SK-N-DZ (cell line): ENCODE measurements at places on chromosomes 16 and 17.

DNA sequence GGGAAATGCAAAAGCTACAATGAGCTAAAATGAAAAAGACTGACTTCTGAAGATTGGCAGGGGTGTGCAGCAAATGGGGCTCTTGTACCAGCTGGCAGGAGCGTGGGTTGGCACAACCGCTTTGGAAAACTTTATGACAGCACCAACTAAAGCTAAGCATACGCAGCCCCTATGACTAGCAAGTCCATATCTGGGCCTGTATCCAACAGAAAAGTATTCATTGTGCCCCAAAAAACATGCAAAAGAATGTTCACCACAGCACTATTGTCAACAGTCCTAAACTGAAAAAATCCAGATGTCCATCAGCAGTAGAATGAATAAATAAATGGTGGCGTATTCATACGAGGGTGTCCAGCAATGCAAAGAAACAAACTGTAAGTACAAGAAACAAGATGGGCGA is 22.6 kb upstream of the ITGA3 start:
- no peak for DNase-seq

DNA sequence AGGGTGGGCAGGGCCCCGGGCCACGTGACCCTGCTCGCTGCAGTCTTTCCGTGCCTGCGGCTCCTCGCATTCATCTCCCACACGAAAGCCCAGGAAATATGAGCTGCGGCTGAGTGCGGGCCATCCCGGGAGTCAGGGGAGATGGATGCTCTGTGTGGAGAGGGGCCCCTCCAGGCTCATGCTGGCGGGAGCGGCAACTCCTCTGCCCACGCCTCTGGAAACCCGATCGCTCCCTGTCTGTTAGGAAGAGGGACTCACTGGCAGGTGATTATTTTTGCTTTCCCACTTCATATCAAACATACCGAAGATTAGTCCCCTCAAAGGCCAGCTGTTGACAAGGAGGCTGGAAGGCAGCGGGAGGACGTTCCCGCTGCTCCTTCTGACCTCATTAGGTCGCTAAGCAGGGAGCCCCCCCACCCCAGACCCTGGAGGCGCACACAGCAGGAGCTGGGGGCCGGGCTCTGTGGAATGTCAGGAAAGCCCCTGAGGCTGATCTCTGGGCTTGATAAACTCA is 228.5 kb downstream of the FOXL1 start:
- DNase-seq: no peak

DNA sequence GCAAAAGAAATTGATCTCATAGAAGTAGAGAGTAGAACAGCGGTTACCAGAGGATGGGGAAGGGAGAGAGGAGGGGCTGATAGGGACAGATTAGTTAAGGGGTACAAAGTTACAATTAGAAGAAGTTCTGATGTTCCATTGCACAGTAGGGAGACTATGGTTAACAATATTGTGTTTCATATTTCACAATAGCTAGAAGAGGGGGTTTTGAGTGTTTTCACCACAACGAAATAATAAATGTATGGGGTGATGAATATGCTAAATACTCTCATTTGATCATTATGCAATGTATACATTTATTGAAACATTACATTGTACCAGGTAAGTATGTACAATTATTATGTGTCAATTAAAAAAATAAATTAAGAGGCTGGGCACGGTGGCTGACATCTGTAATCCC is 291.2 kb upstream of the KCNJ16 start:
- DNase-seq: no peak

GRCh38 chr16:19135201-19135842 is 21.6 kb downstream of the ITPRIPL2 start:
- no peak for DNase-seq

GRCh38 chr17:81528651-81529436 is 667 bp downstream of the FSCN2 start:
- DNase-seq: no peak

DNA sequence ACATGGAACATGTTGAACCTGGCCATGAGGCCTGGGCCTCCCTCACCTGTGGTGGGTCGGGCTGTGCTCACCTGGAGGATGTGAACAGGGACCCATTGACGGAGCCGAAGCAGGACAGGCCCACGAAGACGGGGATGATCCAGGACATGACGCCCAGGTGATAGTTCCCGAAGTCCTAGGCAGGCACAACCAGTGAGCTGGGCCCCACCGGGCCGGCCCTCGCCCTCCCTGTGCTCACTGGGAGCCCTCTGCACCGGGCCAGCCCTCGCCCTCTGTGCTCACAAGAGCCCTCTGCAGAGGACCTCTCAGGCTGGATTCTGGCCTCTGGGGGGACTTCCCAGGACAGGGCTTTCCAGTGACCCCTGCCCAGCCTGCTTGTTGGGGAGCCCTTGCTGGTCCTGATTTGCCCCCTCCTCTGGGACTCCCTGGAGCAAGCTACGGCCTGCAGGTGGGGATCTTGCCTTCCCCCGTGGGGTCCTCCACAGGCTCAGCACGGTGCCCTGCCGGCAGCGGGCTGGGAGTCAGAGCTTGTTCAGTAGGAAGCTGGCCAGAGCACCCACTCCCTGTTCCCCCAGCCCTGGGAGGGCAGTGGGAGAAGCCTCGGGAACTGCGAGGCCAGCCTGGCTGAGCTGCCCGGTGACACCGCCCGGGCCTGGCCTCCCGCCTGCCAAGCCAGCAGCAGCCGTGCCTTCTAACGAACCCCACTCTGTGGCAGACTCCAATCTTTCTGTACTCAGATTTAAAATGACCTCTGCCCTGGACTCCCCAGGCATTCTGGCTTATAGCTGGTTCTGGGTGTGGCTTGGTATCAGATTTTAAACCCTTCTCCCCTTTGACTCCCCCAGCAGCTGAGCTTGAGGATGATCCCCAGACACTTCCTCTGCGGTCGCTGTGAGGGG is 30.4 kb downstream of the SLC7A5 start:
- no peak for DNase-seq

DNA sequence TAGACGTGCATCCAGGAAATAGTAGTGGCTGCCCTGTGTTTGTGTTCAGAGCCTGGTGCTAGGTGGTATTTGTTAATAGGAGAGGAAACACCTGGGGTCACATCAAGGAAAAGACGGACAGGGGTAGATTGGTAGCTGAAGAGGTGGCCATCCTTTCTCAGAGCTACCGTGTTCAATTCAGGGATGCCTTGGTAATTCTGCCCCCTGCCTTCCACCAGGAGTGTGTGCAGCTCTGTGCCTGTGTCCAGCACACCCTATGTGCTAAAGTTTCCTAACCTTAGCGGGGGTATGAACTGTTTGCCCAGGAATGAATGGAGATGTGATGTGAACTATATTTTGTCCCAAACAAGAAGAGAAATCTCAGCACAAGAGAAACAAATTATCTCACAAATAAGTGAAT is 174.1 kb upstream of the MPHOSPH6 start:
- DNase-seq: no peak

DNA sequence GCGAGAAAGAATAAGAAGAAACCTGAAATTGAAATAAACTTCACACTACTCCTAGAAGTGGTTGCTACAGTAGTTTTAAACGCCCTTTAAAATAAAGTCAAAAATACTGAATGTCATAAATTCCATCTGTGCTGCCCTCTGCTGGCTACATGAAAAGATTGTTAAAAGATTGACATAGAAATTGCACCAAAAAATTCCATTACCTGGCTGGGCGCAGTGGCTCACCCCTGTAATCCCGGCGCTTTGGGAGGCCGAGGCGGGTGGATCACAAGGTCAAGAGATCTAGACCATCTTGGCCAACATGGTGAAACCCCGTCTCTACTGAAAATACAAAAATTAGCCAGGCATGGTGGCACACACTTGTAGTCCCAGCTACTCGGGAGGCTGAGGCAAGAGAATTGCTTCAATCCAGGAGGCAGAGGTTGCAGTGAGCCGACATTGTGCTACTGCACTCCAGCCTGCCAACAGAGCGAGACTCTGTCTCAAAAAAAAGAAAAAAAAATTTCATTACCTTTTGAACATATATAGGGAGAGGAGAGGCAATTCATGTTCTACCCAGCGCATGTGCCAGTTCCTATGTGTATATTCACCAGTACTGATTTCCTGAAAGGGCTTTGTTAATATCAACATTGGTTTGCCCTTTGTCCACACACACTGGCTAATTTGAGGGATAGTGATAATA is 36.5 kb downstream of the CYTH1 start:
- DNase-seq: peak; percentile 36

GRCh38 chr17:4739122-4740024 is at the start of the genes CXCL16 and ZMYND15:
CXCL16 (minus strand) TSS chr17:4739928; CDS start chr17:4739339, 589 bp downstream.
ZMYND15 (plus strand) TSS chr17:4739833; CDS start chr17:4740549, 716 bp downstream.
- DNase-seq: no peak

GRCh38 chr16:69316595-69317034 is 5.5 kb downstream of the VPS4A start:
- no peak for DNase-seq

DNA sequence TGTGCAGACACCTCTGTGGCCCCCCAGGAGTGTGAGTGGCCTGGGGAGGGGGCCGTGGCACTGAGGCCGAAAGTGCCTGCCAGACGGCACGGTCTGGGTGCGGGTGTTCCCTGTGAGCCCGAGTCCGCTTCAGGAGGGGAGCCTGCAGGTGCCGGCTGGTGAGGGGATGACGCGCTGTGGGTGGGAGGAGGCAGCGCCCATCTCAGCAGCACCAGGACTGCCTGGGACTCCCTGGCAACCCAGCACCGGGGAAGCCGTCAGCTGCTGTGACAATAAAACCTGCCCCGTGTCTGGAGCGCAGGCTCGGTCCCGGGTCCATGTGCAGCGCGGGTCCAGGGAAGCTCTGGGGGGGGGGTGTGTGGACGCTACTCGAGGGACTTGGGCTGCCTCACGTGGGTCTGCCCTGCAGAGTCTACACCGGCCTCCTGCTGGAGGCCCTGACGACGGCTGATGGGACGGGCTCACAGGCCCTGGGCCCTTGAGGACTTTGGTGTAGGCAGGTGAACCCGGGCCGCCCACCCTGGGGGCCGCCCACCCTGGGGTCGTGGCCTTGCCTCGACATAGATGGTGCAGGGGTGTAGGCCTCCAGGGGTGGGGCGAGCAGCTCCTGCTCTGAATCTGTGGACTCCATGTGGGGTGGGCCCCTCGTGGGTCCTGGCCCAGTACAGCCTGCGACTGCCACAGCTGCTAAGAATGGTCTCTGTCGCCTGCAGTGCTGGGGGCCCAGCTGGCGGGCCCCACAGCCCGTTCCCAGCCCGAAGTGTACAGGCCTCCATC is 5.9 kb upstream of the RAB40C start:
- peak; percentile 44 for DNase-seq

GRCh38 chr16:19609359-19609758 is 53.9 kb downstream of the VPS35L start:
- DNase-seq: no peak

DNA sequence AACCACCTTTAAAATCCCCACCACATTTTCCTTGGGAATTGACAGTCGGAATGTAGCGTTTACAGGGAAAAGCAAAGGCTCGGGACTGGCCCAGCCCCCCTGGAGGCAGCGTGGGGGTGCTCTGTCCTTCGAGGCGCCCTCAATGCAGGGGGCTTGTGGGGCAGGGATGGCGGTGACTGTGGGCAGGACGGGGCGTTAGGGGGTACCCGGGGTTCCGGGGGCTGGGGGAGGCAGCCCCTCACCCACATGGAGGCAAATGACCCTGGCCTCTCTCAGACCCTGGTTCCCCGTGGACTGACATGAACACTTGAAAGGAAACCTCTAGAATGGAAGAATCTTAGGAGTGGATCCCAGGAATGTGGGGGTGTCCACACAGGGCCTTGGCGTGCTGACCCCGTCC is 78.4 kb upstream of the GNG13 start:
- DNase-seq: no peak

GRCh38 chr17:3415610-3416009 is 4.4 kb downstream of the OR3A3 start:
- DNase-seq: no peak

- DNase-seq: no peak
Measured at GRCh38 chr17:49018748-49019147, 21.6 kb downstream of the IGF2BP1 start.

DNA sequence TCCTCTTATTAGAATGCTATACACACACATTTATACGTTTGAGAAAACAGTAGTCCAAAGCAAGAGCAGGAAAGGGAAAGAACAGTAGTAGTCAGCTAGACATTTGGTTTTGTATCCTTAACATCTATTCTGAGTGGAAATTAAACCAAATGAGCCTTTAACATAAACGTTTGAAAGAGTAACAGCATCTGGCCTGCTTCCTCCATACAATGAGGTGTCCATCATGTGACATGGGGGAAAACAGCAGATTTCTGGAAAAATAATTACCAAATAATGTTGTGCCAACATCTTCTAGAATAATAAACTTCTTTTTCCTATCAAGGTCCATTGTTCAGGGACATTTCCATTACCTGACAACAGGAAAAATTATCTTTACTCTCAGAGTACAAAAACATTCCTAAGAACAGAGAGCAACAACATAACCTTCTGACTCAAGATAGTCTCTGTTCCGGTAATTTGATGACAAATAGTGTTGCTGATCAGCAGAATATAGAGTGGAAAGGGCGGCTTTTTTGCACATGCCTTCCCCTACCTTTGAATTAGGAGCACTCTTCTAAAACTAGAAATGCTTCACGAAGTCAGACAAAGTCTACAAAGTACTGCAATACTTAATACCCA is 20.2 kb downstream of the CYTH1 start:
- no peak for DNase-seq

GRCh38 chr17:82592767-82593589 is 55.3 kb downstream of the WDR45B start:
- peak; percentile 94 for DNase-seq

GRCh38 chr16:20271893-20272292 is 55.4 kb downstream of the GP2 start:
- no peak for DNase-seq

DNA sequence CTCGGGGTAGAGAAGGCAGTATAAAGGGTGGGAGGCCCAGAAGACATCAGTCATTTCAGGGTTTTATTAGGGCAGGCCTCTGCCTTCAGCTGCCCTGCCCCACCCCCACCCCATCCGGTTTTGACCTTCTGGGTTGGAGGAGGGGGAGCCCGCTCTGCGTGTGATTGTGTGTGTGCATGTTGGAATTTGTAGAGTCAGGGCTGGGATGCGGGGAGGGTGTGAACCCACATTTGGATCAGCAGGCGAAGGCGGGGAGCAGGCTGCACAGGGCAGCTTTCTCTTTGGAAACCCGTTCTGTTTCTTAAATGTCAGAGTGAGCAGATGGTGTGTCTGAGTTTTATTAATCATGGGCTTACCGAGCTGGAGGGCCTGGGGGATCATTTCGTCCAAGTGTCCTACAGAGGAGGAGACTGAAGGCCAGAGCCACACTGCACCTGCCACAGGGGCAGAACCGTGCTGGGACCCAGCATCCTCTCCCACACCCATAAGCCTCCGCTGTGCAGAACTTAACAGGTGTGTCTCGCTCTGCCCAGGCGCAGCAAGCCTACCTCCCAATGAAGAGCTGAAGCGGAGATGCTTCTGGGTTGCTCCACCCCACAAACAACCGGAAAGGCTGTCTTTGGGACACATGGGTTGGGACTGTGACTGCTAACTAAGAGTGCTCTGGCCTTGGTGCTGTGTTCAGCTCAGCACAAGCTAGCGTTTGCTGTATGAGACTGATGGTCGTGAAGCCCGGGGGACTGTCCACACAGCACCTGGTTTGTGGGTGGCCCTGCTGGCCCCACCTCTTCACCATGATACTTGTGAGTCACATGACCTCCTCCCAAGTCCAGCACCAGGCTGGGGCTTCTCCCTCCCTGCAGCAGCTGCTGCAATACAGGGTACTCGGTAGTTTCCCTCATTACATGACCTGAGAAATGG is 70.9 kb upstream of the GSE1 start:
- DNase-seq: no peak
